Mesendoderm (in vitro differentiated cells): ENCODE measurements at places on chromosomes 3 and 15.

DNA sequence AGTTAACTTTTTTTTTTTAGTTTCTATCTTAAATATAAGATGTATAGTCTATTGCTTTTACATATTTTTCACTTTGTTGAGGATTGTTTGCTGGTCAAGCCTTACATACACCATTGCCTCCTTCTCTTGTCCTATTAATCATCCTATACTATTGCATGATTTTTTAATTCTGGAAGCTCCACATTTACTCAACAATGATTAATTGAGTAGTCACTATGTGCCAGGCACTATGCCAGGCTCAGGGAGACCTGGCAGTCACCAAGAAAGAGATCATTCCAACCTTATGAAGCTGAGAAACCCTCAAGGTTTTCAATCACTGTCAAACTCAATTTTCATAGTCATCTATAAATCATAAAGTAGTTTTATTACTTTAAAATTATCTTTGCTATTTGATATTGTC, 626.2 kb downstream of the IGSF11 start:
- DNase-seq: no peak

DNA sequence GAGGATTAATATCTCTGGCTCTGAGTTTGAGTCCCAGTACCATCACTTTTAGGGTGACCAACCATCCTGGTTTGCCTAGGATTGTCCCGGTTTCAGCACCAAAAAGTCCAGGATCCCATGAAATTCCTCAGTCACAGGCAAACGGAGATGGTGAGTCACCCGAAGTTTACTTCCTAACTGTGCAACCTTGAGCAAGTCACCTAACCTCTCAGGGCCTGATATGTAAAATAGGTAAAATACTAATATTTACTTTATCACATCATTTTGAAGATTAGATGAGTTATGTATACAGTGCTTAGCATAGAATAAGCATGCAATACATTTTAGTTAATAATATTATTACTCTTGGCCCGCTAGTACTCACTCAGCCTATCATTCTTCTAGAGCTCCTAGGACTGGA, 91.1 kb upstream of the KCNMB2 start:
- DNase-seq: no peak

- DNase-seq: no peak
These were observed 321.1 kb downstream of the ZIC1 start for GRCh38 chr3:147730284-147730683.

DNA sequence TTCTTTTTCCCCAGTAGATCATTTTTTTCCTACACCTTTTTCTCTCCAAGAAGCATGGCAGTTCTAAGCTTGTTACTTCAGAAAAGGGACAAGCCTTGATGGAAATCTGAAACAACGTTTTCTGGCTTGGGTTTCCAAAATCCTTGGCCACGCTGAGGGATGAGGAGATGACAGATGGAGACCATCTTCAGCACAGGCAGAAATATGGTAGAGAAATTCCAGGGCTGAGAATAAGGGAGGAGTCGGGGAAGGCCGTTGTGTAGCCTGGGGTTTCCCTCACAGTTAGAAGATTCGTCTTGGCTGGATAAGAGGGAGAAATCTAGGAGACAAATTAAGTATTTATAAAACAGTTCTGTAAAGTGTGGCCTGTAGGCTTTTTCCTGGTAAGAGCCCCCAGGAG, 33.9 kb upstream of the STT3B start:
- DNase-seq: no peak

DNA sequence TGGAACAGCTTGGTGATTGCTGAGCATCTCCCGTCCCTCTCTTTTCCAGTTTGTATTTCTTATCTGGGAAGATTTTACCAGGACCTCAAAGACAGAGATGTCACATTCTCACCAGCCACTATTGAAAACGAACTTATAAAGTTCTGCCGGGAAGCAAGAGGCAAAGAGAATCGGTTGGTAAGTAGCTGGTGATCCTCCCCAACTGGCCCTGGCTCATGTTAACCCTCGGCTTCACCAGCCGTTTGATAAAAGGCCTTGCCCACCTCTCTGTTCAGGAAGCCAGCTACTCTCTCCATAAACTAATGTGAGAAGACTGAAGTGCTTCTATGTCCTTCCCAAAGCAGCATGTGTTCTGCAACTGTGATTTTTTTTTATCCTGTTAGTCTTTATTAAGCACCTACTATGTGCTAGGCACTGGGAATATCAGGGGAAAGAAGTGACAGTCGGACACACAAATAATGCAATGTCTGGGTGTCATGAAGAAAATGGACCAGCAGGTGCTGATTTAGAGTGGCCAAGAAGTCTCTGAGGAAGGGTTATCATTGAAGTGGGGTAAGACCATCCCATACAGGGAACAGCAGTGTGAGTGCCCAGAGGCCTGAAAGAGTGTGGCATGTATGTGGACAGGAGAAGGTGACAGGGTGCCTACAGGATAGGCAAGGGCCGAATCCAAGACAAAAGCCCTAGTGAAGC, 1.2 kb downstream of the MANF start:
- DNase-seq: no peak

- DNase-seq: no peak
These were observed 351.8 kb downstream of the OTOL1 start for GRCh38 chr3:161848376-161848775.

- no peak for DNase-seq
These were observed 18.2 kb upstream of the HRH1 start for GRCh38 chr3:11136116-11136515.

- DNase-seq: no peak
These were observed 642.0 kb upstream of the NAALADL2 start for GRCh38 chr3:174216946-174217718.

- peak; percentile 95 for DNase-seq
These were observed 2.3 kb downstream of the TPM1 start for GRCh38 chr15:63044645-63045464.

- DNase-seq: no peak
These were observed 78.1 kb downstream of the LSM3 start for GRCh38 chr3:14256561-14257342.

- peak; percentile 40 for DNase-seq
These were observed 83.9 kb upstream of the FAM98B start for GRCh38 chr15:38369936-38370478.

- DNase-seq: peak; percentile 79
These were observed 138.9 kb downstream of the TMCO5A start for GRCh38 chr15:38073178-38073946.

- peak; percentile 34 for DNase-seq
These were observed 15.5 kb downstream of the PAQR9 start for GRCh38 chr3:142947799-142948575.

DNA sequence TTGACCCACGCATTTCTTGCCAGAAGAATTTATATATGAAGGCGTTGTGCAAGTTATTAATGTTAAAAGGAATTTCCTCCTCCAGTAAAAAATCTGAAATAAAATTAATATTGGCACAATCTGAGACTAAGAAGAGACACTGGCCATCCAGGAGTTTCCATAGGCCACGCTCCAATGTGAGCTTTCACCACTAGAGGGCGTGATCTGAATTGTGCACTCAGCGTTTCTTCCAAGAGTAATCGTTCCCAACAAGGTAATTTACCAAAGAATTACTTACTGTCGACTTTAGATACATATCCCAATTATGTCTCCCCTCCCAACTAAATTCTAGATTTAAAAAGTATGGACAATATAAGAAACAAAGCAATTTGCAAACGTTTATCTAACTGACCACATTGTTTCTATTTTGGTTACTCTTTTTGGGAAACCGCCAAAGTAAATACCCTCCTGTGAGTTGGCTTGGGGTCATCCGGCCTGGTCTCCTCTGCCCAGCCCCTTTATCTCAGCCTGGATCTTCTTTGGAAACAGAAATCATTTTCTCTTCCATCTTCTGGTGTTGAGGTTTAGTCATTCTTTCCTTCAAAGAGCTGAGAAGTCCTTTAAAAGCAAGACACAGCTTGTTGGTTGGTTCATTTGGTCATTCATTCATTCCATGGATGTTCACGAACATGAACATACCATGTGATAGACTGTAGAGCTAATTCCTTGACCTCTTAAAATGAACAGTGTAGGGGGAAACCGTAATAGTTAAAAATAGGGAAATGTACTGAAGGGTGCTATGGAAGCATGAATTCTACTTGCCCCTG, 26.2 kb downstream of the POLR2M start:
- peak; percentile 68 for DNase-seq

- DNase-seq: peak; percentile 4
These were observed 303.2 kb downstream of the ZIC1 start for GRCh38 chr3:147712357-147712756.

DNA sequence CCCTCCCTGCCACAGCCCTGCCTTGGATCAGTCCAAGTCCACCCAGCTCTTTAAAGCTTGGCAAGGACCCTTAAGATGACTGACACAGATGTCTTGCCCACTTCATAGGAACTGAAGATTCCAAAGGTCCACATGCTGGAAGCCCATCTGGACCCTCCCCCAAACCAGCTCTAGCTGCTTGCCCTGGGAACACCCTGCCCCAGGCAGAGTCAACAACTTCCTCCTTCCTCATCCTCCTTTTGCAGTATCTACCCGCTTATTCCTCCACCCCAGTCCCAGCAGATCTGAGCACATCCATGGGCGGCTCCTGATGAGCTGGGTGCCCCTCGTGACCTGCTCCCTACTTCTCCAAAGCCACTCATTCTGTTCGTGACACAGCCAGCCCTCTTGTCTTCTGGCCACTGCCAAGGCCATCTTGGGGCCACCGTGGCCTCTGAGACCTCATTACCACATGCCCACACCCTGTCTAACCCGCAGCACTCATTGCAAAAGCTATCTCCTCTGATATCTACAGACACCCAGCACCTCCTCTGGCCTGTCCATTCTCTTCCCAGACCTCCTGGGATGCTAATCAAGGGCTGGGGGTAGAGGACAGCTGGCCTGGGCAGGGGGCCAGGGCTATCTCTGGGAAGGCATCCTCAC, 2.0 kb upstream of the PFKFB4 start:
- DNase-seq: no peak

GRCh38 chr3:46222435-46223161, 14.5 kb upstream of the CCR1 start:
- DNase-seq: no peak

GRCh38 chr3:186083746-186084145, 25.1 kb downstream of the ETV5 start:
- DNase-seq: peak; percentile 76
